ENCODE measurements at places on chromosomes 6 and 20.

DNA sequence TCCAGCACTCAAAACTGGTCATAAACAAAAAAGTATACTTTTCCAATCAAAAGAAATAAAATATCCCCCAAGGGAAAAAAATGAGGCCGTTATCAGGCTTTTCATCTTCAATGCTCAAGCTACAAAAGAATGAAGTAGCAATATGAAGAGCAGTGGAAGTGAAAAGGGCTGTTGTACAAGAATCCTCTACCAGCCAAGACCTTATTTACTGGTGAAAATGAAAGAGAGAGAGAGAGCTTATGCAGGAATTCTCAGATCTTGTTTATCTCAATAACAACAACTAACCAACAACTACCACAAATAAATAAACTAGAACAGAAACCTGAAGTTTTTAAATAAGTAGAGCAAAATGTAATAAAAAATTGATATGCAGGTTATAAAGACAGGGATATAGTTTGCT lies 400.6 kb downstream of the HDGFL1 start:
- DNase-seq = no peak

- DNase-seq = no peak
Measured at GRCh38 chr20:25460566-25461280, 53.2 kb downstream of the GINS1 start.

- no peak for DNase-seq
Measured at GRCh38 chr6:15260099-15260821, 14.4 kb downstream of the JARID2 start.

- no peak for DNase-seq
Measured at GRCh38 chr20:62664019-62664971, 22.0 kb downstream of the SLCO4A1 start.

- DNase-seq = no peak
Measured at GRCh38 chr6:84274856-84275255, 47.4 kb upstream of the CEP162 start.

DNA sequence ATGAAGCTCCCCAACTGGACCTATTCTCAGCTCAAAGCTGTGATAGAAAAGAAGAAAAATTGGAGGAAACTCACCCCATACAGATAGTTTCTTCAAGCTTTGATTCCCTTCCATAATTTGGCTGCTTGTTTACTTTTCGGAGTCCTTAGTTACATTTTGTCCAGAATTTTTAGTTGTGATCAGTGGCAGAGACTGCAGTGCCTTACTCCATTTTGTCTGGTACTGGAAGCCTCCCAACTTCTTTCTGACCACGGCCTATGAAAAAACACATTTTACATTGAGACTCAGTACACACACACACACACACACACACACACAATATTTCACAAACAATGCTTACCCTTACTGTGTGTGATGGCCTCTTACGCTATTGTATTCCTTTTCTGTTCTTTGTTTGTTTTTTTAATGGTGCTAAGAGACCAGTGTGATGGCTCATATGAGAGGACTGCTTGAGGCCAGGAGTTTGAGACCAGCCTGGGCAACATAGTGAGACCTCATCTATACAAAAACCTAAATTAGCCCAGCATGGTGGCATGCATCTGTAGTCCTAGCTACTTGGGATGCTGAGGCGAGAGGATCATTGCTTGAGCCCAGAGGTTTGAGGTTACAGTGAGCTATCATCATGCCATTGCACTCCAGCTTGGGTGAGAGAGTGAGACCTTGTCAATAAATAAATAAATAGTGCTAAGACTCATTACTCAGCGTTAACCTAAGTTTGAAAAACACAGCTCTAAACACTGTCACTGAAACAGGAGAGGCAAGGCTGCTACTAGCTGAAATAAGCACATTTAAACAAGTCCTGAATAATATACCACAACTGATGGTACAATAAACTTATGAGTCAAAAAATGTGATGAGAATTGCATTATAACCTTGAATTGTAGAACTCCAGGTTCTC lies 13.8 kb upstream of the RNF8 start:
- DNase-seq = no peak

GRCh38 chr20:14189794-14190402 lies 147.5 kb downstream of the FLRT3 start:
- DNase-seq = no peak

DNA sequence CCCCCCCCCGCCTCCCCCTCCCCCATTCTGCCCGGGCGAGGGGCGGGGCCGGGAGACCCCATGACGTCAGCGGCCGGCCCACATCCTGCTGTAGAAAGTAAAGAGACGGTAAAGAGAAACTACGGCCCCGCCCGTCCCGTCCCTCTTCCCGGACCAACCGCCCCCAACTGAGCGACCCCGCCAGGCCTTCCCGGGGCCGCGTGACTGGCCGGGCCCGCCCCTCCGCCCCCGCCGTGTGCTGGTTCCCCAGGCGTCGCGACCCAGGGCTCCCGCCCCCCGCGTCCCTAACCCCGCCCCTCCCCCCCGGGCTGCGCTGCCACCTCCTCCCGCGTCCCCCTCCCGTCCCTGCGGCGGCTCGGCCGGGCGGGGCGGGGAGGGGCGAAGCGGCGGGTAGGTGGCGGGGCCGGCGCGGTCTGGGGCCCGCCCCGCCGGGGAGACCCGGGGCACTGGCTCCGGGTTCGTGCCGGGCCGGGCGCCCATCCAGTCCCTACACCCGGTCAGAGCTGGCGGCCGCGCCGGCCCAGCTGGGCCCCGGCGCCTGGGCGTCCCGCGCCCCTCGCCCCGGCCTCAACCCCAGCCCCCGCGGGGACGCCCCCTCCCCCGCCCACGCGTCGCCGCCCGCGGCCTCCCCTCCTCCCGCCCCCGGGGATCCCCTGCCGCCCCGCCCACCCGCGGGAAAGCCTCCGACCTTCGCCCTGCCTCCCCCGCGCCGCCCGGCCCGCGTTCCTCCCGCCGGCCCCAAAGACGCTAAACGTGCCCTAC lies 655 bp upstream of the HIVEP1 start:
- peak; percentile 98 for DNase-seq

DNA sequence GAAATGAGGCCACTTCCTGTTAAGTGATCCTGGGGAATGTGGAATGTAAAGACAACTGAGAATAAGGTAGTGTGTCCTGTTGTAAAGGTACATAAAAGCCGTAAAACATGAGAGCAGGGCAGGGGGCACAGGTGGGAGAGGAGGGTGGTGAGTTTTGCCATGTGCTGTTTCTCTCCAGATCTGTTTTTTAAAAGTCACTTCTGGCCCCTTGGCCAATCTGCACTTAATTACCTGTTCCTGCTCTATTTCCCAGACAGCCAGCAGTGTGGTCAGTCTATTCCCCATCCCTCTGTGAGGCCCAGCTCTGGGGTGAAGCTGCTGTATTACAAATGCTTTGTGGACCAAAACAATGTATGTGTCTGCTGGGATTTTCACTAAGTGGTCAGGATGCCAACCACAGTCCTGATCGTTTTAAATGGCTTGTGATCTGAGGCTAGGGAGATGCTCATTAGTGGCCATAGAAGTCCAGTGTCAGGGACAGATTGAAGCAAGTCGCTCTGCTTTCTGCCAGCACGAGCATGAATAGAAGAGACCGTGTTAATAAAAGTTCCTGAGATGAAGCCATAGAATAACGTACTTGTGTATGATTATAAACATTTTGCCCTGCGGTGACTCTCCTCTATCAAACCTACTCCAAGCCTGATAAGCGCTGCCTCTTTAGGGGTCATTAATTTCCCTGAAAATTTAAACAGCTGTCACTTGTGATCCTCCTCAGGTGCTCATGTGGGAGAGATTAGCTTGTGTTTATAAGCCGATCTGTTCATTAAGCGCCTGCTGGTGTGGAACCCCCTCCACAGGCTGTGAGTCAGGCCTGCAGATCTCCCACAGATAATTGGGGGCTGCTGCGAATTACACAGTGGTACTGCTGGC lies 111.8 kb upstream of the CENPW start:
- no peak for DNase-seq

GRCh38 chr6:109348226-109348625 lies 34.0 kb downstream of the CD164 start:
- DNase-seq = no peak

DNA sequence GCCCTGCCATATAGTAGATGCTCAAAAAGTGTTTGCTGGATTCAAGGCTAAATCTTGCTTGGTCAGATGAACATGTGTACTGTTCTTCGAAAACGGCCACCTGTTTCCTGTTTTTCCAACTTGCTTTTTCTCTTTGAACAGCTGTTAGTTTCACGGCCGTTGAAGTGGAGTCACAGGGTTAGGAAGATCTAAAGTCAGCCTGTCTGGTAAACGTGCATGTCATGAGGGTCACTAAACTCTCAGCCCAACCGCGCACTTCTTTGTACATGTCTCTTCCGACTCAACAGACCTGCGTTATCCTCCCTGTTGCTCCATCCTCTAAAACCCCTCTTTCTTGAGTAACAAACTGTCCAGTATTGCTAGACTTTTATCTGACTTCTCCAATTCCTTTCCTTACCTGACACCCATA lies 93.2 kb upstream of the MAN1A1 start:
- DNase-seq = no peak

- DNase-seq = no peak
Measured at GRCh38 chr6:10451394-10451793, 36.5 kb upstream of the TFAP2A start.

DNA sequence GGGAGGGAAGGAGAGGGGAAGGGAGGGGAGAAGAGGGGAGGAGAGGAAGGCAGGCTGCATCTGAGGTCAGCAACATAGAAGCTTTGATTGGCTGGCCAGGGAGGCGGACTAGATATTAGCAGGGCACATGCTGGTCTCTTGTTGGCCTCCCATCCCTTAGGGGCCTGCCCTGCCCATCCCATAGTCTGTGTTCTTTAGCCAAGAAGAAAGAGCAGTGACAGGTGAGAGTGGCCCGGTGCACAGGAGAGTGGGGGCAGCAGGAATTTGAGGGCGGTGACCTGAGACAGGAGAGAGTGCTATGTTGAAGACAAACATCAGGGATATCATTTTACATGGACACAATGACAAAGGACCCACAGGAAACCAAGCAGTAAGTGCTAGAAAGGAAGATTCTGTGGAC lies 413.5 kb downstream of the SYNE1 start:
- no peak for DNase-seq

DNA sequence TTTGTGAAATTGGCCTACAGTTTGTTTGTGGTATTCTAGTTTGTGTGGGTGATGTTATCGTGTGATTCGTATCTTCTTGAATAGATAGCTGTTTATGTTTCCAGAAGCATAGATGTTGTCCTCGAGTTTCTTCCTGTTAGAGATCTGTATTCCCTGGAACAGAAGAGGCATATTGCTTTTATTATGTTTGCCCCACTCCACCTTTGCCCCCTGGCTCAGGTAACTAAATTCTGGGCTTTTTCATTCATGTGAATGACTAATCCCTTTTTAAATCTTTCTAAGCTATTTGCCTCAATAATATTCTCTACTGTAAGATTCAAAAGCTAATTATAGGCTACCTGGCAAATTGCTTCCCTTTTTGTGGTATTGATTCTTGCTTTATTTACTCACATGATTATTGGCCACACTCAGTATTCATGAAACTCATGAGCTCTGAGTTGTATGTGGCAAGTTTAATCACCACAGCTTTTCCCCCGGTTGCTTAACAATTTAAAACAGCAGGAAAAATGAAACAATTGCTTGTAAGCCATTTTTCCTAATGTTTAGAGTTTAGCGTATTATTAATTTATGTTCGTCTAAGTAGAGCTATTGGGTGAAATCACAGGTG lies 12.6 kb downstream of the RNF217 start:
- DNase-seq = no peak

DNA sequence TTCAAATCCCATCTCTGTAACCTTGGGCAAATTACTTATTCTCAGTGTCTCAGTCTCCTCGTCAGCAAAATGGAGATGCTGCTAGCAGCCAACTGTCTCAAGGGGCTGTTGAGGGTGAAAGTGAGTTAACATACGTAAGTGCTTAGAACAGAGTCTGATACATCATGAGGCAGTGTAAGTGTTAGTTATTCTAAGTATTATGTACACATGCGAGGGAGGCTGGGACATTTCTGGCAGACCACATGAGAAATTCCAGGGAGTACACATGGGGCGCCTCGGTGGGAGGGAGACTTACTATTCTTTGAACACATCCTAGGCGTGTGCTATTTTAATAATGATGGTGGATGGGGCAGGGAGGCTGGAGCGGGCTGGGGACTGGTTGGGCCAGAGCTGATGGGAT lies 99.1 kb downstream of the DLGAP4 start:
- no peak for DNase-seq

- no peak for DNase-seq
Measured at GRCh38 chr6:19692506-19693298, 144.5 kb upstream of the ID4 start.

DNA sequence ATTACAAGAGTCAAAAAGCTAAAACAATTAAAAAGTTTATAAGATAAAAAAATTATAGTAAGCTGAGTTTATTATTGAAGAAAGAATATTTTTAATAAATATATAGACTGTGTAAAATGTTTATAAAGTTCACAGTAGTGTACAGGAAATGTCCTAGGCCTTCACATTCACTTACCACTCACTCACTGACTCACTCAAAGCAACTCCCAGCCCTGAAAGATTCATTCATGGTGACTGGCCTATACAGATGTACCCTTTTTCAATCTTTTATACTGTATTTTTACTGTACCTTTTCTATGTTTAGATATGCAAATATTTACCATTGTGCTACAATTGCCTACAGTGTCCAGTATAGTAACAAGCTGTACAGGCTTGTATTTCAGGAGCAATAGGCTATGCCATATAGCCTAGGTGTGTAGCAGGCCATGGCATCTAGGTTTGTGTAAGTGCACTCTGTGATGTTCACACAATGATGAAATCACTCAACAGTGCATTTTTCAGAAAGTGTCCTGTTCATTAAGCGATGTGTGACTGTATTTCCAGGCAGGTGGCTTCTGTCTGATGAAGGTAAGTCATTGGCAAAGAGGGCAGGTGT lies 130.2 kb downstream of the BTBD3 start:
- no peak for DNase-seq

- no peak for DNase-seq
Measured at GRCh38 chr6:105982761-105983540, 103.2 kb upstream of the PRDM1 start.

- no peak for DNase-seq
Measured at GRCh38 chr6:82367704-82368103, 4.1 kb downstream of the TPBG start.

Measured in stimulated activated CD4-positive, alpha-beta T cell treated with anti-CD3 and anti-CD28 coated beads, Interleukin-1b, Interleukin-23, amount 100 ng/mL, for 48 hours (primary cell).